ENCODE measurements at places on chromosomes 6 and 20. TPM values are rescaled to one million over a fixed set of nuclear protein-coding genes. Genes with fewer than 3 reads are reported as not detected.

- DNase-seq = no peak
Measured at GRCh38 chr6:157184202-157185015, 138.9 kb downstream of the TMEM242 start.

Gene ZBTB22
- 21.4 TPM for polyA plus RNA-seq

DNA sequence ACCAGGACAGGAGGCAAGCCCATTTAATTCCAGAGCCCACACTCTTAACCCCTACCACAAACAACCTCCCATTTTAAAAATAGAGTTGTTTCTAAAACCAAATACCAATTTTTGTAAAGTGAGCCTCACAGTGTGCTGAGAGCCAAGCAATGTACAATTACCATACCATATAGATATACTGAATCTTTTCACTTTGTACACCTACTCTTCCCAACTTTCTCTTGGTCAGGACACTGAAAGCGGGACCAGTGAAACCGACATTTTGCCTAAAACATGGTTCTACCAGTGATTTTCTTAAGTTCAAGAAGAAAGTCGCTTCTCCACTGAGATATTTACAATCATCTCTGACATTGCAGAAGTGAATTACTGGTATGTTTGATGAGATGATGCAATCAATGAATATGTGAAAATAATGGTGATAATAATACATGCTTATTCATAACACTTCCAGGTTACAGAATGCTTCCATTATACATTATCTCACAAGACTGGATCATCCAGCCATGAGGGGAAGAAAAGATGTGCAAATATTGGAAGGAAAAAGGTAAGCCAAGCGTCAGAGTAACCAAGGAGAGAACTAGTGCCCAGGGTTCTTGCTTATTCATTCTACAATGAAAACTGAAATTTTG is 74.1 kb downstream of the HIVEP2 start:
- no peak for DNase-seq

DNA sequence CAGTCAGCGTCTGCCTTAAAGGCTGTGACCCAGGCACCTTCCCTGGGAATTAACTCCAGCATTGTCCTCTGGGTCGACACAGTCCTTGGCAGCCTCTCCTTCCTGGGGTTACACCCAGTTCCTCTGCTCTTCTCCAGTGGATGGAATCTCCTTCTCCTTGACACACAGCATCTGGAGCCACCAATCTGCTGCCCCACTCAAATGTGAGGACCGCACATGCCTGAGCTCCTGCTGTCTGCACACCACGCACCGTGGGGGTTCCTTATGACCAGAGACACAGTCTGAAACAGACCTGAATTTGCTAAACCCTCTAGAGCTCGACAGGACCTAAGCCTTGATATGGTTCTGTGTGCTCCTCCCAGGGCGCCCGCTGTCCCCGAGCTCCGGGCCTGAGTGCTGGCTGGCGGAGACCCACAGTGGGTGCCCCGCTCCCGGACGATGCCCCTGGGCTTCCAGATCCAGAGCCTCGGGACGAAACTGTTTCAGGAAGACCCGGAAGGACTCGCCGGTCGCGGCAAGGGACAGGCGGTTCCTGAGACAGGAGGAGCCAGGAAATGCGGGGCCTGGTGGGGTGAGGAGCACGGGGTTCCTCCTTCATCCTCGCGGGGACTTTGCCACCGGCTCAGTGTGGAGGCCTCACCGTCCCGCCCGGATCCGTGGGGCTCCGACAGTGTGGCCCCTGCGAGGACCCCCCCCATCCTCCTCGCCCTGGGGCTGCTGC is 2.5 kb upstream of the RAET1G start:
- no peak for DNase-seq

DNA sequence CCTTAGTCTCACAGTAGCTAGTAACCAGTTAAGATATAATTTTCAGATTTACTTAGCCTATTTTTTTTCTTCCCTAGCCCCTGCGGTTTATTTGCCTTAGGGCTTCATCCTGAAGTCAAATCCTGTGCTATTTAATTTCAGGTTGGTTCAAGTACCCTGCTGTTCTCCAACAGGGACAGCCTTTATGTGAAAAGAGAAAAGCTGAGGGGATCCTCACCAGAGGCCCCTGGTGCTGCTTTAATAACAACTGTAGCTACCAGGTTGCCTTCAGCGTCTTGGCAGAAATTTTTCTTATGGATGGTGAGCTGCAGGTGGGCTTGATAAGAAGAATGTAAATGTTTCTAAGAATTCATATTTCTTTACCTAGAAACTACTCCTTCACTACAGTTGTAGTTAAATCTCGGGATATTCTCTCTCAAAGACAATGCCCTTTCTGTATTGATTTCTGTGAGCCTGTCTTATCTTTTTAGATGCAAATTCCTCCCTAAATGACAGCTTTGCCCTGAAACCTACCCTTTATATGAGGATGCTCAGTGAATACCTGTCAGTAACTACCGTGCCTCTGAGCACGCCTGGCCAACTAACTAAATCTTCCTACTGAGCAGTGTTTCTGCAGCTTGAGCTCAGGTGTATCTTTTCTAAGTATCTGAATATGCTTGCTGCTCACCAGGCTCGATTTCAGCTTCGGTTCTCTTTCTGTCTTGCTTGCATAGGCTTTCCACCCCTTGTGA is 320.5 kb downstream of the MMUT start:
- no peak for DNase-seq

DNA sequence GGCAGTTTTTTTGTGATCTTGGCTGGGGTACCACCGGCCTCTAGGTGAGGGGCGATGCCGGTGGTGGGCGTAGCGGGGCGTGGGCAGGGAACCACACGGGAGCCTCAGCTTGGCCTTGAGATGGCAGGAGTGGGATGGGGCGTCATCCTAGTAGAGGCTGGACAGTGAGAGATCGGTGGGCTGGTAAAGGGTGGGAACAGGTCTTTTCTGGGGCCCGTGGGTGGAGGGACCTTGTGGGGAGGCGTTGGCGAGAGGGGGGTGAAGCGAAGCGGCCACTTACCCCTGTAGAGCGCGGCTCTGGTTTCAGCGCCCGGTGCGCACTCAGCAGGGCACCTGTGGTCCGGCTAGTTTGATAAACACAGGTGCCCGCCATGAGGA is 12.0 kb downstream of the ITPR3 start:
- no peak for DNase-seq

Gene ARHGAP18
- polyA plus RNA-seq = 4.9 TPM

DNA sequence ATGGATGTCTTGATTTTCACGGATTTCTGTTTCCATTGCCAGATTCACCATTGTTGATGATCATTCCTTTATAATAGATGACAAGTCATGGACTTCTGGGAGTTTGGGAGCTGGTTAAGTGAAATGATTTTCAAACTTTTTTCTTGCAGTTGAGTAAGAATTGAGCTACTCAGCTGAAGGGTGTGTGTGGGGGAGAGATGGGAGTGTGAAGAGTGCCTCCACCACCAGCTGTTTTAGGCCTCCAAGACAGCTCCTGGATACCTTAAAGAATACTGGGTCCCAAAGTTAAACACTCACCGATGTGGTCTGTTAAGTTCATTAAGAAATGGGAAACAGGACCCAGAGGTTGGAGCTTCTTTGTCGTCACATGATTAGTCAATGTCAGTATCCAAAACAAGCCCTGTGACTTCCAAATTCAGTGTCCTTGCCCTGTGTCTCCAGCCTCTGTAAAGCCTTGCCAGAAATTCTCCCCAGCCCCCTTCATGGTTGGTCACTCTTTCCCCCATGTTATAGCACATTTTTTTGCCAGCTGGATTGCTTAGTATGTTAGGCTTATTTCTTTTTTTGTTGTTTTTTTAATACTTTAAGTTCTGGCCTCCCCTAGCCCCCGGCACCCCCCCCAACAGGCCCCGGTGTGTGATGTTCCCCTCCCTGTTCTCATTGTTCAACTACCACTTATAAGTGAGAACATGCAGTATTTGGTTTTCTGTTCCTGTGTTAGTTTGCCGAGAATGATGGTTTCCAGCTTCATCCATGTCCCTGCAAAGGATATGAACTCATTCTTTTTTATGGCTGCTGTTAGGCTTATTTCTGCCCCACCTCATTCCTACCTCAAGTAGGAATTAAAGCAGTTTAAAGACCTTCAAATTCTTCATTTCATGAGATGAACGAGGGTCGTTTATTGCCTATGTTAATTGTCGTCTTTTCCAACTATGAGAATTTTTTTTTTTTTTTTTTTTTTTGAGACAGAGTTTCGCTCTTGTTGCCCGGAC is 26.9 kb downstream of the BICRAL start:
- DNase-seq = no peak

Gene CDC40
- 12.4 TPM for polyA plus RNA-seq

DNA sequence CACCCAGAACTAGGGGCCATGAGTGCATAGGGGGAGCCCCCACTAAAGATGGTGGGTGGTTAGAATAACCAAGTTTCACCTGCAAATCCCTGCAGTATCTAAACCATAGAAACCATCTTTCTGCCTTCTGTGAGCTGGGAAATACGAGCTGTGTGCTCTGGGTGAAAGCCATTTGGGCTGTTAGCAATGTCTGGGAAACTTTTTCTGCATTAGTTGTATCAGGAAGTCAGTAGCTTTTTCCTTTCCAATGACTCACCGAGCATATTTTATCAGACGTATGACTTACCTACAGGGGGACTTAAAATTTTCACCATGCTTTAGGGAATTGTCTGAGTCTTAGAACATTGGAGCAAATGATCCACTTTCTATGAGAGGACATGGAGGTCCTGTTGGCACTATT is 584.0 kb downstream of the QKI start:
- no peak for DNase-seq

Gene DUSP15
- polyA plus RNA-seq = 4.0 TPM

Data from urinary bladder (tissue), 4 donors.